CD4-positive, alpha-beta T cell treated with Interleukin-17A for 4 hours (primary cell): ENCODE measurements at places on chromosomes 2 and 18.

DNA sequence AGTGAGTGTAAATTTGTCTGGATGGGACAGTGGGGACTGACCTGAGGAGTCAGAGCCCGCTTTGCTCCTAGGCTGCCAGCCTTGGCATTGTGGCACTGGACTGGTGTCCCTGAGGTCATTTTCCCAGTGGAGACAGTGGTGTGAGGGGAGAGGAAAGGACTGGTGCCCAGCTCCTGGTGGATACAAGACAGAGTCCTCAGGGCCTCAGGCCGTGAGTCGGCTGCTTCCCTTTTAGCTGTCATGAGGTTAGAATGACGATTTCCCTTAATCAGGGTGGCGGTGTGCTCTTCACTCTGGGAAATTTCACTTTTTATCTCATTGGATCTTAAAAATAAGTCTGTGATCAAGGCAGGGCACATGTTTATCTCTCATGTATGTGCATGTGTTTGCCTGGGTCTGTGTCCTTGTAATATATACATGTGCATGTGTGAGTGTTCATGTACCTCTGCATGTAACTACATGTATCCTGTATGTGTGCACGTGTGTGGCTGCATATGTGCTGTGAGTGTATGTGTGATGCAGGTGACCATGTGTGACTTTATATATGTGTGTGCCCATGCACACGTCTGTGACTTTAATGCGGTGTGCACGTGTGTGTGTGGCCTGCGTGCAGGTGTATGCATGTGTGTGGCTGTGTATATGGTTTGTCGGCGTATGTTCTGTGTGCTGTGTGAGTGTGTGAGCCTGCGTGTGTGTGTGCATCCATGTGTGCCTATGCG, 55.7 kb downstream of the GLI2 start:
- no peak for DNase-seq

- peak; percentile 84 for DNase-seq
Observed at GRCh38 chr2:121699421-121700333, 37.0 kb downstream of the NIFK start.

GRCh38 chr2:65511306-65511705, 78.9 kb upstream of the SPRED2 start:
- no peak for DNase-seq

DNA sequence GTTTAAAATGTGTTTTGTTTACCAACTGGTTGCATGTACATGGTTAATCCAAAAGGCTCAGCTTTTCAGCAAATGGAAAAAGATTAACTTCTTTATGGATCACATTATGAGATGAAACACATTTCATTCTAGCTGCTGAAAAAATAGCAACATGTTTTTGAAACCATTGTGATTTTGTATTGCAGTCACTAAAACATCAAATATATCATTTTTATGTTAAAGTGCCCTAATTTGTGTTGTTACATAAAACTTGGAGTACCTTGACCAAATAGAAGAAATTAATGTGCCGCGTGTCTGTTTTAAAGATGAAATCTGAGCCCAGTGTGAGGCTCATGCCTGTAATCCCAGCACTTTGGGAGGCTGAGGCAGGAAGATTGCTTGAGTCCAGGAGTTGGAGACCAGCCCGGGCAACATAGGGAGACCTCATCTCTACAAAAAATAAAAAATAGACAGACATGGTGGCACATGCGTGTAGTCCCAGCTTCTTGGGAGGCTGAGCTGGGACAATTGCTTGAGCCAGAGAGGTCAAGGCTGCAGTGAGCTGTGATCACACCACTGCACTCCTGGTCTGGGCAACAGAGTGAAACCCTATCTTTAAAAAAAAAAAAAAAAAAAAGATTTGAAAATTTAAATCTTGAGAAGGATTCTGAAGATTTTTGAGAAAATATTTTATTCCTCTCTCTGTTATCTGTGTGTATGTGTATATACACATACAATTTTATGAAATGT, 96.6 kb downstream of the FMNL2 start:
- no peak for DNase-seq

DNA sequence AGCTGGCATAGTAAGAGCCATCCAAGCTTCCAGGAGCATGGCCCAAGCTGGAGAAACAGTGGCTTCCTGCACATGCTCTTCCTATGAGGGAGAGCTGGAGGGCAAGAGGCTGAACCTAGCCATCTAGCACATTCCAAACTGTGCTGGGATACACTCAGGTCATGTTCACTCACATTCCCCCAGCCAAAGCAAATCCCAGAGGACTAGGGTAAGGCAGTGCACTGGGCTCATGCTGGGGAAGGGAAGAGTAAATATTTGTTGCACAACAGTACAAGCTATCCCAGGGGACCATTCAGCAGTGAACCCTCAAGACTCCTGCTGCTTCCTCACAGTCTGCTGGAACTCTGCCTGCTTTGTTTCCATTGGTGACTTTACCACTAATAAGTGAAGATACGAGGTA, 20.7 kb upstream of the GYPC start:
- DNase-seq: no peak

- DNase-seq: no peak
Observed at GRCh38 chr2:182522972-182523473, 96.2 kb upstream of the PDE1A start.

DNA sequence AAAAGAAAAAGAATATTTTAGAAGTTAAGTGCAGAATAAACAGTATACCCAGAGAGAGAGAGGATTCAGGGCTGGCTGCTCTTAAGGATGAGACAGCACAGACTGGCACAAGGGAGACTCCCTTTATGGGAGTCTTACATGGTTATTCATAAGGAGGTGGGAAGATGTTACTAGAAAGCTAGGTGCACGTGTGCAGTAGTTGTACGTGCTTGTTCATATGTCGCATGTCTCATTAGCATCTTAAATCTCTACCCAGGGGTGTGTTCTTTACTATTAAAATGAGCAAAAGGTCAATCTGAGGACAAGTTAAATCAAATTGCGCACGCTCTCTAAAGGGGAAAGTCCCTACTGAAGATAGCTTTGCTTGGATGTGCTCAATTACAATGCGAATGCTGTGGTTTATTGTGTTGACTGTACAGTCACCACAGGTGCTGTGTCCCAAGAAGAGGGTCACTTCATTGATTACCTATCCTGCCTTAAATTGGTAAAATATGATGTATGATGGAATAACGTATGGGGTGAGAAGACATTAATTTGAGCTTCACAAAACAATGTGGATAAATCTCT, 368.0 kb upstream of the SPHKAP start:
- DNase-seq: no peak

DNA sequence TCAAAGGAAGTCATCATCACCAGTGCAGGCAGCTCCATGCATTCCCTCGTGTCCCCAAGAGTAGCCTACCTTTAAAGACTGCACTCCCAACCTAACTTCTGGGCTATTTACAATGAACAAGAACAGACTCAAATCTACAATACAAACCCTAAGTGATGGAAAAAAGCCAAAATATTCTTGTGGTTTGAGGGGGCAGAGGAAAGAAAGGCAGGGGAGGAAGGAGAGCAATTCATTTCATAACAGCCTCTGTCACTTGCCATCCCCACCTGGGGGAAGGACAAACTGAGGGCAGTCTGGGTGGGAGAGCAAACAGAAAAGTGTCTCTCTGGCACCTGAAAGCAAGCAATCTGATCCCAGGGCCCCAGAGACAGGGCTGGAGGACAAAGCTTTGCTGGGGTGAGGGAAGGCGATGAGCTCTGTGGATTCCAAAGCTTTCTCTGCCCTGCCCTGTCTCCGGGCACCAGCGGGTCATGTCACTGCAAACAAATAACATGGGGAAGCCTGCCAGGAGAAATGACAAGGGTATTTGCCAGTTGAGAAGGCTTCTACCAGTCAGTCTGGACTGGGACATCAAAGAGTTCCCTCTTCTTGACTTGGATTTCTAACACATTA, 528.0 kb upstream of the TNP1 start:
- DNase-seq: no peak

DNA sequence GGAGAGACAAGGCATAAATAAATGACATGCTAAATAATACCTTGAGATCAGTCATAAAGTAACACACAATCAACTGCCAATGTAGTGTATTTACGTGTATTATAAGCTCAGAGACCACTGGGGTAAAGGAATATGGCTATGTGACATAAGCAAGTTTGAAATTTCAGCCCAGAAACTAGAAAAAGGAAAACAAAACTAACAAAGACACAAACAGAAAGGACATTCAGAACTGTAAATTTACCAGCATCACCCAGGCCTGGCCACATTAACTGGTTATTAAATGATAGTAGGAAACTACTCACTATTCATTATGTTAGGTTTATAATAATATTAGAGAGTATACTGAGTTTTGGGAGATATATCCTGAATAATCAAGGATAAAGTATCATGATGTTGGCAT, 98.8 kb downstream of the METTL8 start:
- no peak for DNase-seq
